Activated naive CD4-positive, alpha-beta T cell (primary cell): ENCODE measurements at places on chromosomes 3 and 15.

DNA sequence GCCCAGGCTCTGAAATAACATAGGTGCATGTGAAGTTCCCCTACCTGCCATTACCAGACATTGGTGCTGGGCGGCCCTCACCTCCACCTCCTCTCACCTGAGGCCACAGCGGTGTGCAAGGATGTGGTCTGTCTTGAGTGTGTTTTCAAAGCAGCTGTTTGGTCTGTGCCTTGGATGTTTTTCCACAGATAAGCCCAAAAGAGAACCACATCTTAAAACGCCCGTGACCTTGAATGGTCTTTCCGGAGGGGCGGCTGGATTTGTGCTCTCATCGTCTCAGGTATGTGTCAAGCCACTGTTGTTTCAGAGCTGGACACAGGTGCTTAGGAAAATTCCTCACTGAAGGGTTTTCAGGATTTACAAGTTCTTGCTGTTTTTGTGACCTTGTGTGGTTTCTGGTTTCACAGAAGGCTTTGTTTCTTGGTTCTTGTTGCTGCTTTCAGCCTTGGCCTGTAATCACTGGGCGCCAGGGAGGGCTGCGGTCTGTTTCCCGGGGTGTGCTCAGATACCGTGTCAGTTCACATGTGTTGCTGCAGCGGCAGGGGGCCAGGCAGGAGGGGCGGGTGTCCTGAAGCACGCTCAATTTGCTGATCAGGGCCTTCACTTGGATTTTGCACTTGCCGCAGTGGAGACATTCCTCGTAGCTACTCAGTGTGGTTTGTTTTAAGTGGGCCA, 128.4 kb downstream of the IGF1R start:
- no peak for DNase-seq

- DNase-seq, result no peak
Observed at GRCh38 chr3:30141178-30141581, 465.2 kb upstream of the TGFBR2 start.

DNA sequence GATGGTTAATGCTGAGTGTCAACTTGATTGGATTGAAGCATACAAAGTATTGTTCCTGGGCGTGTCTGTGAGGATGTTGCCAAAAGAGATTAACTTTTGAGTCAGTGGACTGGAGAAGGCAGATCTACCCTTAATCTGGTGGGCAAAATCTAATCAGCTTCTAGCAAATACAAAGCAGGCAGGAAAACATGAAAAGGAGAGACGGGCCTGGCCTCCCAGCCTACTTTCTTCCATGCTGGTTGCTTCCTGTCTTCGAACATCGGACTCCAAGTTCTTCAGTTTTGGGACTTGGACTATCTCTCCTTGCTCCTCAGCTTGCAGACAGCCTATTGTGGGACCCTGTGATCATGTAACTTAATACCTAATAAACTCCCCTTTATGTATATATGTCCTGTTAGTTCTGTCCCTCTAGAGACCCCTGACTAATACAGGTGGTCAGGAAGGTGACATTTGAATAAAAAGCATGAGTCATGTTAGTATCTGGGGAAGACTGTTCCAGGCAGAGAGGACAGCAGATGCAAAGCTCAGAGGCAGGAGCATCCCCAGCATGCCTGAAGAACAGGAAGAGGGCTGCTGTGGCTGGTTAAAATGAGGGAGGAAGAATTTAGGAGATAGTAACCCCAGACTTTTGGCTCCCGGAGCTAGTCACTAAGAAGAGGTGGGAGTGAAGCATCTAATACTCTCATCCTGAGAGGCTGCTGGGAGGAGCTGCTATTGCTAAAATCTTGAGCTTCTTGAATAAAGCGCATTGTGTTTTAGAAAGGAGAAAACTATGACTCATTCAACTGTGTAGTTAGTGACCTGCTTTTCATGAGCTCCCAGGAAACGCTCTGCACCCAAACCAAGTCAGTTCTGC, 207.4 kb upstream of the HES1 start:
- DNase-seq, result no peak

- no peak for DNase-seq
Observed at GRCh38 chr3:179168918-179169317, 20.8 kb downstream of the PIK3CA start.

GRCh38 chr15:72456684-72457083, 17.4 kb upstream of the ARIH1 start:
- DNase-seq, result no peak

- no peak for DNase-seq
Observed at GRCh38 chr15:73926219-73927002, at the start of gene LOXL1. Gene LOXL1, plus strand, starts transcription at chr15:73926462. Its CDS starts 322 bp downstream, at chr15:73926784.

- no peak for DNase-seq
Observed at GRCh38 chr3:29291260-29291981, 10.6 kb downstream of the RBMS3 start.

- no peak for DNase-seq
Observed at GRCh38 chr15:56933410-56933809, 15.0 kb downstream of the TCF12 start.

DNA sequence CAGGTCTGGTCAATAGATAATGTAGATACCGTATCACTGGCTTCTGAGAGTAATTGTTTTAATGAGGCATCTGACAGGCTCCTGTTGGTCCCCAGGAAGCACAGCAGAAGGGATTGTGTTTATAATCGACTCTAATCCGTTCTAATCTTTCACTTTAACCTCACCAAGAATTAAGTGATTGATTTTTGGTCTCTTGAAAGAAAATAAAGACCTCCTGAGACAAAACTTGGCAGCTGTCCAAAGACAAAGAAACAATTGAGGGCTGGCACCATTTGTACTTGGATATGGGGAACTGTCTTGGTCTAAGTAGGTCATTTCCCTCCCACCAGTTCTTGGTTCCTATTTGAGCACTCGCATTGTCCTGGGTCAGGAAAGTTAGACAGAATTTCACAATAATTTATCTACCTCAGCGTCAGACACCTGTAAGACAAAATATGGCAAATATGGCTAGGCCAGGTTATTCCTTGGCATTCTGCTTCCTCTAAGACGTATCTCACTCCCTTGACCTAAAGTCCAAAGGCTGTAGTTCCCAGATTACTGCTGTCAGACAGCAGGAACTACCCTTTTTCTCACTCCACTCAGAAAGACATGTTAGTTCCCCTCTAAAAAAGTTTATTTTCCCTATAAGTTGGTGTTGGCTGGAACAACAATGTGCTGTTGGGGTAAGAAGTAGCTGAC, 22.7 kb upstream of the CD96 start:
- no peak for DNase-seq

DNA sequence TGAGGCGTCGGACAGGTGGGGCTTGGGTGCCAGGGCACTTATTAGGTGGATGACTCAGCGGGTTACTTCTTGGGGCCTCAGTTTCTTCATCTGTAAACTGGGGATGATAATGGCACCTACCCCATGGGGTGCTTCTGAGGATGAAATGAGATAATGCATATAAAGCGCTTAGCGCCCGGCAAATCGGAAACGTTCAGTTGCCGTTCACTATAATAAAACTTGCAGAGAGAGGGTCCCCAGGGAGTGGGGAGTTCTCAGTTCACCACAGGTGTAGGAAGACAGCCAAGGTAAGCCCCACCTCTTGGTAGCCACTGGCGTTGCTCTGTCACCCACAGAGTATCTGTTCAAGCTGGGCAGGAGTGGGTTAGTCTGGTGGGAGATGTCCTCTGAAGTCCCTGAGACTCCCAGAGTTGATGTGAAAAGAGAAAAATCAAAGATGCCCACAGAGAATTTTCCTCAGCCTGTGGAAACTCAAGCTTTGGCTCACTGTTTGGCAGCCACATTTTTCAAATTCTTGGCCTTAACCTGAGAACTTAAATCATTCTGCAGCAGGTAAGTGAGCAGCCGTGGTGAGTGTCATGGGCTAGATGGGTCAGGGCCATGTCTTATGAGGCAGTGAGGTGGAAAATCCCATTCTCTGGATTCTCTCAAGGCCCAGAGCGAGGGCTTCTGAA, 221.5 kb upstream of the BHLHE40 start:
- DNase-seq, result no peak

GRCh38 chr15:51688863-51689262, 7.6 kb downstream of the SCG3 start:
- no peak for DNase-seq

- no peak for DNase-seq
Observed at GRCh38 chr3:138670407-138670806, 61.8 kb downstream of the FAIM start.

- no peak for DNase-seq
Observed at GRCh38 chr3:46609944-46610722, 2.2 kb upstream of the FAM240A start.

DNA sequence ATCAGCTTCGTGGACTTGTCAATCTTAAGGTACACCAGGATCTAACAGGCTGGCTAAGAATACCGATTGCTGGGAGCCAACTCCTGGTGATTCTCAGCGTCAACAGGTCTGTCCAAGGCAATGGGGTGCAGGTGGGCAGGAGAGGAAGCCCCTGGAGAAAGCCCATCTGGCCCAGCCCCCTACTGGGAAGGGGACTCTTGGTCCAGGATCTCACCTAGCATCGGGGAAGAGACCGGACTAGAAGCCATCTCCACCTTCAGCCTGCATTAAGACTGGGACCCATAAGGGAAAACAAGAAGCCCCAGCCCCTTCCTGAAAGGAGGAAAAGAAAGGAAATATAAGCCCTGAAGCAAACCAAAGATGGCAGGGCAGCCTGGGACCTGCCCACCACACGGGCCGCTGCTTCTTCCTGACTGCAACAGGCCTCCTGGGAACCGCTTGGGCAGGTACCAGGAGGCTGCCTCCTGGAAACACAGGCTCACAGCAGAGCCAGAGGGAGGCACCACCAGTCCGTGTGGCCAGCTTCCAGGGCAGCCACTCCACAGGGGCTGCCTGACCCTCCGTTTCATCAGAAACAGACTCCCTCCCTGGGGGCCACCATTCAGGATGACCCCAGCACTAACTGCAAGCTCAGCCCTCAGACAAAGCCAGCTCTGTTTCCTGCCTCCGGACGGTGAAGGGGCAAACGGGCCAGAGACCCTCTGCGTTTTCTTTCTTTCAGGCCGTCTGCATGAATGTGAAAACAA, 100.2 kb downstream of the LRIG1 start:
- DNase-seq, result no peak

DNA sequence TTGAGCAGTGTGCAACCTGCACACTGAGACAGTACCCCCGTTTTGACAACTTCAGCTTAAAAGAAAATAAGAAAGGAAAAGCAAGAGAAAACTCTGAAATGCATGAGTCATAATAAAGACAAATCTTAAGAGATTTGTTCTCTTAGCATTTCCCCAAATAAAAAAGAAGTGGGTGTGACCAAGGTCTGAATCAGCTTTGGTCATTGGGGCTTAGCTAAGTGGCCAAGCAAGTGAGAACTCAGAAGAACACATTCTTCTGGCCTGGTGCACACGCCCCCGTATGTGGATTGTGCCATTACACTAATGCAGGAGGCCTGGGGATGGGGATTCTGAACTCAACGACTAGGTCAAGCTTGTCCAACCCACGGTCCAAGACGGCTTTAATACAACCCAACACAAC, 56.9 kb upstream of the PDZRN3 start:
- no peak for DNase-seq

DNA sequence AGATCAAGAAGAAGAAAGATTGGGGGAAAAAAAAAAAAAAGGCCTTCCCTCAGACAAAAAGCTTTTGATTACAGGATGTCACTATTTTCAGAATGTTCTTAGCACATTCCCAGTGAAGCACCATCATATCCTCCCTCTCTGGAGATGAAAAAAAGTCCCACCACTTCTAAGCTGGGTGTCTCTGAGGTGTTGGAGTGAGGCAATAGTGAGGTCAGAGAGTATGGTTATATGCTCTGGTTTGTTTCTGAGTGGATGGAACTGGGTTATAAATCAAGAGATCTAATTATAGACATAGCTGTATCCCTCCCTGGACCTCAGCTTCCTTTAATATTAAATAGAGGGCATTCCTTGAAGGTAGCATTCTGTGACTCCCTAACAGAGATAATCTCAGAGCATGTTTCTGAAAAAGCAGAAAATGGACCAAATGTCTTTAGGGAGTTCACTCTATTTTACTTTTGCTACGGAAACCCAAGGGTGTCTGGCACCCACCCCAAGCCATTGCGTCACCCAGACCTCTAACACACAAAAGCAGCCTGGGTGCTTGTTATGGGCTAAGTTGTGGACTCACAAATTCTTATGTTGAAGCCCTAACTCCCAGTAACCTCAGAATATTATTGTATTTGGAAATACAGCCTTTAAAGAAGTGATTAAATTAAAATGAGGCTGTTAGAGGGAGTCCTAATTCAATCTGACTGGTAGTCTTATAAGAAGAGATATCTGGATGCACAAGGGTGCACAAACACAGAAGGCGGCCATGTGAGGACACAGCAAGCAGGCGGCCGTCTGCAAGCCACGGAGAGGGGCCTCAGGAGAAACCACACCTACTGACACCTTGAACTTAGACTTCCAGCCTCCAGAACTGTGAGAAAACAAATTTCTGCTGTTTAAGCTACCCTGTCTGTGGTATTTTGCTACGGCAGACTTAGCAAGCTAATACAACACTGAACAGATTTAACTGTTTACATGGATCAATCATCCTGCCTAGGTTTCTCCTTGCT, 81.5 kb downstream of the MB21D2 start:
- DNase-seq, result no peak

DNA sequence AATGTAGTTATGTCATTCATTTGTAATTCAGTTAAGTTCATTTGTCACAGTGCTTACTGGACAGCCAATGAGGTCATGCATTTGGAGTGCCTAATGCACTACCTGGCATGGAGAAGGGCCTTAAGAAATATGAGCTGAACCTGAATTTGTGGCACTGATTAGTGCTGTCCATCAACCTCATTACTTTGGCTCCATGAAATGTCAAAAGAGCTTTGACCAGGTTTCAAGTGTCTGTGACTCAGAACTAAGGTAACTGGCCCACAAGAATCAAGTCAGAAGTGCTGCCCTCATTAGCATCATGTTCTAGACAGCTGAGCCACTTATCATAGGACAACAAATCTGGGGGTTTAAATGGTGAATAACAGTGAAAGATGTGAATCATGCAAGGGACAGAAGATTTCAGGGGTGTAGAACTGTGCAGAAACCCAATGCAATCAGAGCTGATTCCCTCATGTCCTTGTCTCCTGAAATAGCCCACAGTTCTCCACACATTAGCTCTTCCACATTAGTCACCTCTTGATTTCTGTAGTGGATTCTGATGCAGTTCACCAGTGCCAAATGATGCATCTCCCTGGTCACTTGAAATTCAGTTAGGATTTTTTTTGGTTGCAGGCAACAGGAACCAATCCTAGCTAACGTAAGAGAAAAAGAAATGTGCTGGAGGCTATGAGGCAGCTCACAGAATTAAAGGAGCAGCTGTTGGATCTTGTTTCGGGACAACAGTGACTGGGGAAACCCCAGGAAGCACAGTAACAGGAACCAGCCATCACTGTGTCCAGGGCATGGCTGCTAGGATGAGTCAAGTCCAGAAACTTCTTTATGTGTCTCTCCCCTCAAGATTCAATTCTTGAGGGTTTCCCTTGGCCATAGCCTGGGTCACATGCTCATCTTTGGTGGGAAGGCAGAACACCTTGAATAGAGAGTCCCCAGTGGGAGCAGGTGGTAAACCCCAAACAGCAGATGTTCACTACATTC, 38.7 kb downstream of the CHST2 start:
- no peak for DNase-seq

GRCh38 chr3:141812586-141812985, 49.4 kb downstream of the GRK7 start:
- DNase-seq, result no peak

- no peak for DNase-seq
Observed at GRCh38 chr15:68436680-68437079, 4.7 kb upstream of the ITGA11 start.
